ENCODE measurements at places on chromosomes 7 and 10.

DNA sequence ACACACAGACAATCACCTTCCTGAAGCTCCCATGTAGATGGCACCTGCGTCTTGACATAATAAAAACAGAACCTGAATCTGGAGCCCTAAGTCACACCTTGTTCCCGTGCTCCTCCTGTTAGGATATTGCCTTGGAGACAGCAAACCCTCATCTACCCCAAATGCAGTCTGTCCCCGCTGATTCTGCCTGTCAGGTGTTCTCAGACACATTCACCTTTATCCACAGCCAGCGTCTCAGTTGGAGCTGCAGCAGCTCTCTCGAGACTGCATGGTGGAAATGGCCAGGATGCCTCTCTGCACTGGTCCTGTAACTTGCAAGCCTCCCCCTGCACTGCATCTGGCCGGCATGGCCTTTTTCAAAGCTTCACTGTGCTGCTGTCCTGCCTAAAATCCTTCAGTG lies 218.0 kb upstream of the ZNF32 start:
- no peak for DNase-seq

DNA sequence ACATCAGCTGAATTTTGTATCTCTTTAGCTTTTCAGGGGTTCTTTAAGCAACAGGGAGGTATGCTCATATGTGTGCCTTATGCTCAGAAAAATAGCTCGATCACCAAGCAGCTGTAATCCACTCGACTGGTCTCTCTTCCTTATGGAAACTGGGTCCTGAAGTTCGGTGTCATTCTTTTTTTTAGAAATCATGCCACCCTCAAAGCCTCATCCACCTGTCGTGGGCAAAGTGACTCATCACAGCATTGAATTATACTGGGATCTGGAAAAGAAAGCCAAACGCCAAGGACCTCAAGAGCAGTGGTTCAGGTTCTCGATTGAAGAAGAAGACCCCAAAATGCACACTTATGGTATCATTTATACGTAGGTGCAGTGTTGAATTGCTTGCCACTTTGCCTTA lies 83.6 kb downstream of the FANK1 start:
- no peak for DNase-seq

GRCh38 chr7:90216080-90216674 lies 4.6 kb downstream of the STEAP2 start:
- no peak for DNase-seq

DNA sequence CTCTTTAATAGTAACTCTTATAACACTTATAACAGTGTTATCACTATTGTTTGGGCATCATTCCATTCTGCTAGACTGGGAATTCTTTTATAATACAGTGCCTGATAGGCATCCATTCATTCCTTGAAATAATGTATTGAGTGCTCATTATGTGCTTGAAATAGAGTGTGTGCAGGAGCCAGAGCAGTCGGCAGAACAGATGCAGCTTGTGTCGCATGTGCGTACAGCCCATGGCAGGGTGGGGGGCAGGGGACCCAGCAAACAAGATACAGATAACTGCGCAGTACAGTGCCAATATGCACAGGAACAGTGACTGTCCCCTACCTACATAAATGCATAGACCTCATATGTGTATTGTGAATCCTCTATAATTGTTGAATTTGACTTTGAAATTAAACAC lies 99.3 kb downstream of the KAT6B start:
- DNase-seq, result no peak

Data from epithelial cell of prostate (primary cell).